ENCODE measurements at places on chromosomes 11 and 22. TPM values are rescaled to one million over a fixed set of nuclear protein-coding genes. Genes with fewer than 3 reads are reported as not detected.

- no peaks in the 10 kb centered on the region for H3K36me3 ChIP-seq
- H3K4me3 ChIP-seq, result no peak overlapping the region
- no peak overlapping the region for H3K27ac ChIP-seq
- no peaks in the 10 kb centered on the region for H3K4me1 ChIP-seq
Measured at GRCh38 chr11:60347084-60347797, 20.2 kb downstream of the MS4A6E start.

DNA sequence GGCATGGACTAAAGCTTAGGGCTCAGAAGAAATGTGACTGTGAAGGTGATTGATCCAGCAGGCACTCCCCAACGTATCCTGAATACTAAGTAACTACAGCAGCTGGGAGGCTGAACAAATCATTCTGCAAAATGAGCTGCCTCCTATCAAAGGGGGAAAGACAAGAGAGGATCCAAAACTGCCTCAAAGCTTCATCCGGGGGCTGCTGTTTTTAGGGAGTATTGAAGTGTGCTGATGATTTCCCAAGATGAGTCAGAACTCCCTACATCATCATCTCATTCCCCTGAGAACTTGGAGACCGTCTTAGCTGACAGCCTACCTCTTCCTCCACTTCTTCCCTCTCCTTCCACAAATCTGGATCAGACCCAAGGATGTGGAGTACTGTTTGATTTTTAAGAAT lies 108.4 kb upstream of the GRAMD1B start:
- no peak for DNase-seq
- no peaks in the 10 kb centered on the region for H3K36me3 ChIP-seq
- no peaks in the 10 kb centered on the region for H3K27me3 ChIP-seq
- H3K27ac ChIP-seq, result no peak overlapping the region
- no peak overlapping the region for H3K4me3 ChIP-seq

Gene MRGPRX4
- total RNA-seq, result not detected

DNA sequence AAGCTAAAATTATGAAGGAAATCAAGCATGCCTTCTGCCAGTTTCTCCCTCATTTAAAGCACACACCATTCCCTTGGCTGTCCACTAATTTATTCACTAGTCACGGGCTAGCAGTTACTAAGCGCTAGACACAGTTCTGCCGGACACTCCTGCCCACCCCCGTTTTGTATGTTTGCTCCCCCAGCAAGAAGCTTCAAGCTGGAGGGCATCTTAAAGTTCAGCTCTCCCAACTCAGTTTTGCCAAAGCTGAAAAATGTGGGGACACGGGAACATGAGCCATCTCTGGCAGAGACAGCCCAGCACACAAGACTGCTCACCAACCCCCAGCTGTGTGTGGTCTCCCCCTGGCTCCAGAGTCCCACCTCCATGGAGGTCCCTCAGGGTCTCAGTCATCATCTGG lies 263.6 kb downstream of the BRD1 start:
- H3K4me3 ChIP-seq, result no peak overlapping the region
- H3K27me3 ChIP-seq, result no peaks in the 10 kb centered on the region
- DNase-seq, result no peak
- H3K27ac ChIP-seq, result no peak overlapping the region

Gene OR2AG1
- not detected for total RNA-seq

Gene BCO2
- 44.7 TPM for total RNA-seq

Gene PRODH
- 8.0 TPM for total RNA-seq

Gene MS4A6E
- not detected for total RNA-seq

GRCh38 chr11:128058580-128059208 lies 528.7 kb downstream of the ETS1 start:
- DNase-seq, result no peak
- no peaks in the 10 kb centered on the region for H3K4me1 ChIP-seq
- no peak overlapping the region for H3K27ac ChIP-seq
- H3K4me3 ChIP-seq, result no peak overlapping the region
- no peaks in the 10 kb centered on the region for H3K36me3 ChIP-seq

- no peaks in the 10 kb centered on the region for H3K4me1 ChIP-seq
- DNase-seq, result peak; percentile 46
- no peak overlapping the region for H3K27ac ChIP-seq
- no peak overlapping the region for H3K4me3 ChIP-seq
- no peaks in the 10 kb centered on the region for H3K27me3 ChIP-seq
Measured at GRCh38 chr22:49372530-49373288, 455.0 kb downstream of the BRD1 start.

- DNase-seq, result no peak
- H3K27me3 ChIP-seq, result no peaks in the 10 kb centered on the region
- no peak overlapping the region for H3K4me3 ChIP-seq
- H3K4me1 ChIP-seq, result peaks cover 53% of the 10 kb centered on the region
Measured at GRCh38 chr22:35785181-35785923, 67.7 kb downstream of the APOL5 start.

Gene PMM1
- total RNA-seq, result 17.3 TPM

Gene OR56A3
- total RNA-seq, result not detected

Gene ZFTA
- 18.5 TPM for total RNA-seq

- no peaks in the 10 kb centered on the region for H3K27me3 ChIP-seq
- no peak overlapping the region for H3K27ac ChIP-seq
- H3K4me3 ChIP-seq, result no peak overlapping the region
- H3K36me3 ChIP-seq, result no peaks in the 10 kb centered on the region
- no peaks in the 10 kb centered on the region for H3K4me1 ChIP-seq
- DNase-seq, result no peak
Measured at GRCh38 chr11:85698195-85698594, 12.2 kb upstream of the CCDC89 start.

- peak within 1 kb of the TSS; percentile 91 for H3K27ac ChIP-seq
- peak within 1 kb of the TSS; percentile 75 for H3K4me3 ChIP-seq
- H3K36me3 ChIP-seq, result no peaks in the 10 kb centered on the region
- peak; percentile 85 for DNase-seq
Measured at GRCh38 chr11:12110201-12110713, at the start of gene MICAL2. MICAL2 (plus strand) TSS chr11:12110590; CDS start chr11:12162156, 51,566 bp downstream.

- peak within 1 kb of the TSS; percentile 59 for H3K4me3 ChIP-seq
- peak; percentile 85 for DNase-seq
- no peaks in the 10 kb centered on the region for H3K27me3 ChIP-seq
- H3K4me1 ChIP-seq, result peaks cover 44% of the 10 kb centered on the region
Measured at GRCh38 chr11:94543695-94544645, at the start of gene FUT4. FUT4 (plus strand) TSS chr11:94543921; CDS start chr11:94544134, 213 bp downstream.

DNA sequence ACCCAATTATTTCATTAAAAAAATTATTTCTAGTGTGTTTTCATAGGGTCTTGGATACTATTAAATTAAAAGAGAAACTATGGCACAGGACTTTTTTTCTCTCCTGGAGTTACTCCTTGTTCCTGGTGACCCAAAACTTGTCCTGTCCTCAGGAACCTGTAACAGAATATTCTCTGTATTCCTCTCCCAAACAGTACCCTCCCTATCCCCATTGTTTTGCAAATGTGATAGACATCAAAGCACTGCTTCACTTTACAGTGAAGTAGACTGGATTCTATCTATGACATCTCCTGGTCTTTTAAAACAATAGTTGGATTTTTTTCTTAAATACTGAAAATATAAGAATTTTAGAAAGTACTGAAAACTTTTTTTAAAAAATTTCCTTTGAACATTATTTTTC lies 37.2 kb downstream of the FAR1 start:
- no peak overlapping the region for H3K27ac ChIP-seq
- H3K4me1 ChIP-seq, result no peaks in the 10 kb centered on the region
- DNase-seq, result no peak
- H3K36me3 ChIP-seq, result peaks cover 17% of the 10 kb centered on the region
- H3K4me3 ChIP-seq, result no peak overlapping the region

GRCh38 chr11:107590460-107591377 lies at the start of gene ELMOD1:
ELMOD1 (plus strand) TSS chr11:107591147; CDS start chr11:107618190, 27,043 bp downstream.
- no peaks in the 10 kb centered on the region for H3K4me1 ChIP-seq
- no peaks in the 10 kb centered on the region for H3K36me3 ChIP-seq
- H3K27me3 ChIP-seq, result no peaks in the 10 kb centered on the region
- H3K4me3 ChIP-seq, result peak within 1 kb of the TSS; percentile 63
- DNase-seq, result no peak

- H3K36me3 ChIP-seq, result no peaks in the 10 kb centered on the region
- no peak overlapping the region for H3K4me3 ChIP-seq
- H3K4me1 ChIP-seq, result no peaks in the 10 kb centered on the region
- H3K27ac ChIP-seq, result no peak overlapping the region
- no peaks in the 10 kb centered on the region for H3K27me3 ChIP-seq
- no peak for DNase-seq
Measured at GRCh38 chr11:41018224-41018623, 441.2 kb downstream of the LRRC4C start.

DNA sequence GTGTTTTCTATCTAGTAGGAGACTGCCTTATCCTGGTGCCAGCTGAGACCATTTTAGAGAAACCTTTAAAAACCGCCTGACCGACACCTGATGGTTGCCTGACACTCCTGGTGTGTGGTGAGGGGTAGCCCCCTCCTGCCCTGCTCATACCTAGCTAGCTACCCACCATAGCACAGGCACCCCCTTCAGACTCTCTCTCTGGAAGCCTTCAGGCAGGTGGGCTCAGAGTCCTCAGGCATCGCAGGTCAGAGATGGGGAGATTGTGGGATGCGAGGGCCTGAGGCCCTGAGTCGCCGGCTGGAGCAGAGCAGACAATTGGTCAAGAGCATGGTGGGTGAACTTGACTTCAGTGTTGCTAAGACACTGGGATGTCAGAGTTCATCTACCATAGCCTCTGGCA lies 424.6 kb downstream of the BRD1 start:
- no peaks in the 10 kb centered on the region for H3K36me3 ChIP-seq
- H3K4me1 ChIP-seq, result no peaks in the 10 kb centered on the region
- DNase-seq, result peak; percentile 18
- H3K4me3 ChIP-seq, result no peak overlapping the region
- no peak overlapping the region for H3K27ac ChIP-seq
- H3K27me3 ChIP-seq, result no peaks in the 10 kb centered on the region

Gene ADM2
- not detected for total RNA-seq

DNA sequence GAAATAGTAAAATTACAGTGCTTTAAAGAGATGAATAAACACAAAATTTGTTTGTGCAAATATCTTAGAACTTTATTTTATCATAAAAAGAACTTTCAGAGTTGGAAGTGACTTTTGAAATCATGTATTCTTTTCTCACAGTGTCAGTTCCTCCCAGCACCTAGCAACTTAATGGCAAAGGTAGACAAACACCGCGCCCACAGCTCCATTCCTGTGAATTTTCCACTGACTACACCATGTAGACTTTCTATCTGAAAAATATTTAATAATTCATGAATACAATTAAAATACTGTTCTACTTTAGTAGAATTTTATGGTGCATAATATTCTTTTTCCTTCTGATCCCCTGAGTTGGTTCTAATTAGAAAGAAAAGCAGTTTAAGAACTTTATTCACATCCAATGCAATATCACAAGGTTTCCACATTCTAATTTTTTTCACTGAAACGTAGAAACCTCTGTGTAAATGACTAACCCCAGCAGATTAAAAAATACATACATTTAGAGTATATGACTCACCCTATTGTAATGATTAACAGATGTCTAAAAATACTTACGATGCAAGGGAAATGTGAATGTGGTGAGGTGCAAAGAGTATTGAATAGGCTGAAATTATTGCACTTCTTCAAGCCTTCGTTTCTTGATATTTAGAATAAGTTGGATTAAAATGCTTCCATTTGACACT lies 218.2 kb upstream of the CCDC179 start:
- H3K27me3 ChIP-seq, result no peaks in the 10 kb centered on the region
- no peaks in the 10 kb centered on the region for H3K4me1 ChIP-seq
- no peaks in the 10 kb centered on the region for H3K36me3 ChIP-seq
- no peak overlapping the region for H3K4me3 ChIP-seq

GRCh38 chr11:114137838-114138237 lies 78.3 kb downstream of the ZBTB16 start:
- H3K27me3 ChIP-seq, result no peaks in the 10 kb centered on the region
- H3K36me3 ChIP-seq, result peaks cover 35% of the 10 kb centered on the region
- peak overlapping the region; percentile 74 for H3K27ac ChIP-seq
- DNase-seq, result no peak

Gene CNIH2
- total RNA-seq, result not detected

GRCh38 chr22:27760474-27760873 lies 41.1 kb downstream of the MN1 start:
- H3K4me1 ChIP-seq, result no peaks in the 10 kb centered on the region
- no peak overlapping the region for H3K4me3 ChIP-seq
- H3K36me3 ChIP-seq, result no peaks in the 10 kb centered on the region
- DNase-seq, result no peak
- no peak overlapping the region for H3K27ac ChIP-seq

Gene CEND1
- total RNA-seq, result 1.1 TPM

DNA sequence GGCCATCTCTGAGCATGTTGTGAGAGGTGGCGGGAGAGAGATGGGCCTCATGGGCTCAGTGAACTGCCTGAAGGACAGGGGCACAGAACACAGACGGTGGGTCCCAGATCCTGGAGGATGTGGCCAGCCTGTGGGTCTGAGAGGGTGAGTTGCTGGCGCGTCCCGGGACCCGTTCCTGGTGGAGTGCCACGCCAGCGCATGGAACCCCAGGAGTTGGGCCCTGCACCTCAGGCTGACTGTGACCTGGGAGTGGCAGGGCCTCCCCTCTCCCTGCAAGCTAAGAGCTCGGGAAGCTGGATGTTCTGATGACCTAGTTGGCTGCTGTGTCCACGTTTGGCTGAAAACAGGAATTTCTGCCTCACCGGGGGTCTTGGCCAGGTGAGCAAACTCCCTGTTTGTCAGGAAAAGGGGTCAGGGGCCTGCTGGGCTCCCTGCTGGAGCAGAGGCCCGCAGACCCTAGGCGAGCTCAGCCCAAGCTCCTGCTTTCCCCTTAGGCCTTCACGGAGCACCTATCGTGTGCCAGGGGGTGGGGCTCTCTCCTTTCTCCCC lies 15.0 kb downstream of the LRRC32 start:
- H3K36me3 ChIP-seq, result peaks cover 20% of the 10 kb centered on the region
- H3K27ac ChIP-seq, result peak overlapping the region; percentile 69
- H3K4me3 ChIP-seq, result no peak overlapping the region
- no peaks in the 10 kb centered on the region for H3K27me3 ChIP-seq
- no peak for DNase-seq
- H3K4me1 ChIP-seq, result peaks cover 69% of the 10 kb centered on the region

GRCh38 chr22:37428649-37429586 lies 1.6 kb upstream of the ELFN2 start:
- DNase-seq, result no peak
- H3K4me1 ChIP-seq, result peaks cover 17% of the 10 kb centered on the region
- H3K36me3 ChIP-seq, result no peaks in the 10 kb centered on the region
- peaks cover 22% of the 10 kb centered on the region for H3K27me3 ChIP-seq
- H3K4me3 ChIP-seq, result no peak overlapping the region
- no peak overlapping the region for H3K27ac ChIP-seq

DNA sequence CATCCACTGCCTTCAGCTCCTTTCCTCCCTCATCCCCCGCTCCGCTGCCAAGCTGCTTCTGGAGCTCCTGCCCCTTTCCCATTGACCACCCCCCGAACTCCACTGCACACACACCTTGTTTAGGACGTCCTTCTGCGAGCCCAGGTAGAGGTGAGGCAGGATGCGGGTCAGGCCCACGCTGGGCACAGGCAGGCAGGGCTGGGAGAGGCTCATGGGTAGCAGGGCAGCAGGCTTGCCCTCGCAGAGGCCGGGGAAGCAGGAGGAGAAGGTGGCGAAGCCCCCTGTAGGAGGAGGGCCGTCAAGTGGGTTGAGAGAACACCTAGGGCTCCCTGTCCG lies 13.3 kb downstream of the DUSP8 start:
- peaks cover 56% of the 10 kb centered on the region for H3K36me3 ChIP-seq
- DNase-seq, result no peak
- H3K27me3 ChIP-seq, result no peaks in the 10 kb centered on the region

GRCh38 chr11:45021001-45021400 lies 70.3 kb upstream of the TP53I11 start:
- H3K4me1 ChIP-seq, result peaks cover 30% of the 10 kb centered on the region
- H3K27me3 ChIP-seq, result no peaks in the 10 kb centered on the region
- no peaks in the 10 kb centered on the region for H3K36me3 ChIP-seq
- peak; percentile 38 for DNase-seq
- no peak overlapping the region for H3K27ac ChIP-seq

- no peak overlapping the region for H3K27ac ChIP-seq
- peaks cover 5% of the 10 kb centered on the region for H3K4me1 ChIP-seq
- peaks cover 63% of the 10 kb centered on the region for H3K36me3 ChIP-seq
- no peaks in the 10 kb centered on the region for H3K27me3 ChIP-seq
- DNase-seq, result no peak
- H3K4me3 ChIP-seq, result no peak overlapping the region
Measured at GRCh38 chr11:45949992-45950407, 27.5 kb downstream of the LARGE2 start.
